AG04449 (cell line): ENCODE measurements at places on chromosomes 1 and 21.
A peak's percentile ranks its signal among the peaks of the same experiment; 100 is the strongest.

GRCh38 chr1:55230659-55231058 lies 15.5 kb upstream of the USP24 start:
- no peak for DNase-seq

DNA sequence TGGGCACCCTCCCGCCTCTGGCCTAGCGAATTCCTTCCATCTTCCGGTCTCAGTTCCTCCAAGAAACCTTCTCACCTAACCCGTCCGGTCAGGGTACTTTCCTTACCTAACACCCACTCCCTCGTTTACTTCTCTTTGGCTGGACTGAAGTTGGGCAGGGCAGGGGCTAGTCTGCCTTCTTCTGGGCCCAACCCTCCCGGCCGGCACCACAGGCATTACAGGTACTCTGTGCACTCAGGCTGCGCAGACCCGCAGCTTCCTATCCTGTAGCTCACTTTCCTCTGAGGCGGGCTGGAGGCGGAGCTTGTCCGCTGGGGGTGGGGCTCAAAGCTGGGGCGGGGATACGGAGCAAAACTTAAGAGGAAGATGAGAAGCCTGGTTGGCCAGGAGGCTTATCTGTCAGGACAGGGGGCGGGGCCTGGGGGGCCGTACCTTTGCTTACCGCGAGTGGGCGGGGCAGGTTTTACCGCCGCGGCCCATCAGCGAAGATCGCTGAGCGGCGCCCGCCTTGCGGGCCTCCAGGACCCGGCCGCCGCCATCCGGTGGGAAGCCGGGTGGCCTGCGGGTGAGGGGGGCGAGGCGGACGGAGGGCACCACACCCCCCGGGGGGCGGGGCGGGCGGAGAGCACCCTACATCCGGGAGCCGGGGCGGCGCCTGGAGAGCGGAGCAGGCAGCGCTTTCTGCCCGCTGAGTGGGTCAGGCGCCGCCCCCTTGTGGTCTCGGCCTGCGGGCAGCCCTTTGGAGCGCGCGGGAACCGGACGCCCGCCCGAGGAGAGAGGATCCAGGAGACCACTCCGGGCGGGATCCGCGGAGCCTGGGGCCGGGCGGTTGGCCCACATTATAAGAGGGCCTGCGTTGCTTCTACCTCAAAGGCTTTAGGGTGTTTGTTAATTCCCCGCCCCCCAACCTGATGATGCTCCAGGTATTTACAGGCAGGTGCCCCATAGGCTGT lies 31.9 kb downstream of the ZNF648 start:
- peak; percentile 16 for DNase-seq

DNA sequence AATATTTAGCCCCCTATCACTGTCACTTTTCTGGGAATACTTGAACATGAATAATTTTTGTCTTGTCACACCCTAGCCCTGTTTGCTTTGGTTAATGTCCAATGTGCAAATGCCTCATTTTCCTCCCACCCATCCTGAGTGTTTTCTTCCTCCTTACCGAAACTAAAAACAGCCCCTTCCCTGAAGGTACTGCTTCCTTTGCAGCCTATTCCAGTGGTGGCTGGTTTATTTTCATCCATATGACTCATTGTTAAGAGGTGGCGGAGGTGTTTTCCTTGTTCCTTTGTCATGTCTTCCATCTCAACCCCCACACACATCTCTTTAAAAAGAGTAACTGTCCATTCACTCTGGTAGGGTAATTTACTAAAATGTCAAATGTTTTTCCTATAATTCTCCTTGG lies 40.4 kb downstream of the CD55 start:
- no peak for DNase-seq

DNA sequence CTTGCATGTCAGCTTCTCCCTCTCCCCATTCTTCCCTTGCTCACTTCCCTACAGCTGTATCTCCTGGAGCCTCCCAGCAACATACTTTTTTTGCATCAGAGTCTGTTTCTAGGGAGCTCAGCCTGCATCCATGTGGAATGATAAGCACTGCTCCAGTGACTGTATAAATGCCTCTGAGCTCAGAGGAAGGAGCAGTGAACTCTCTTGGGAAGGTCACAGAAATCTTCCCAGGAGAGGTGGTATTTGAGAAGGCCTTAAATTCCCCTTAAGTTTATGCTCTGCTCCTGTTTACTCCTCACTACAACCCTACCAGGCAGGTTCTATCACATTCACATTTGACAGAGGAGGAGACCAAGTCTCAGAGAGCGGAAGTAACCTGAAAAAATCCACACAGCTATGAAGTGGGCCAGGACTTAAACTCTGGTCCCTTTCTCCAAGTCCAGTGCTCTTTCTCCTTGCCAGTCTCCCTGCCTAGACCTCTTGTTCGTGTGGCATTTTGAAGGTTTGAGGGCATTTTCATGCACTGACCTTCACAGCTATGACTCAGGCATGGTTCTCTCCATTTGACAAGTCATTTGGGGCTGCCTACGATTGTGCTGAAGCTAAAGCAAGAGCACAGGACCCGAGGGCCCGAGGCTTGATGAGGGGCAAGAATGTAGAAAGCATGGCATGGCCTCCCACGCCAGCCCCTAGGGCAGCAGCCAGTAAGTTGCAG lies 5.6 kb upstream of the UBXN10 start:
- no peak for DNase-seq

DNA sequence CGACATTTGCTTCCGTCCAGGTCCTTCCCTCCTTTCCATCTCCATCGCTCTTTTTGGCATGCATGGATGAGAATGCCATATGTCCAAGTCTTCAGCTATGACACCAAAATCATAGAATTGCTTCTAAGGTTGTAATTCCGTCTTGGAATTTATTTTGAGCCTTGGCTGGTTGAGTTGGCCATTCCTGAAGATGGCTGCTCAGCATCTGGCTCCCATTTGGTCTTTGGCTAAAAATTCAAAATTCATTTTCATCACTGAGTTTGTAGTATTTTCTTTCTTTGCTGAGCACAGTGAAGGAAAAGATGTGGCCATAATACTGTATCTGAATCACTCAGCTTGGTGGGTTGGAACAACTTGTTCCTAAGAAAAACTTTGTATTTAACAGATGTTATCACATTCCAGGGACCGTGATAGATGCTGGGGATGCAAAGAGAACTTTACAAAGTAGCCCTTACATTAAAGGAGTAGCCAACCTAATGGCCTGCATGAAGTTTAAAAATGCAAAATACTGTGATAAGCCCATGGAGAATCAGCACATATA lies 15.6 kb downstream of the JUN start:
- no peak for DNase-seq

DNA sequence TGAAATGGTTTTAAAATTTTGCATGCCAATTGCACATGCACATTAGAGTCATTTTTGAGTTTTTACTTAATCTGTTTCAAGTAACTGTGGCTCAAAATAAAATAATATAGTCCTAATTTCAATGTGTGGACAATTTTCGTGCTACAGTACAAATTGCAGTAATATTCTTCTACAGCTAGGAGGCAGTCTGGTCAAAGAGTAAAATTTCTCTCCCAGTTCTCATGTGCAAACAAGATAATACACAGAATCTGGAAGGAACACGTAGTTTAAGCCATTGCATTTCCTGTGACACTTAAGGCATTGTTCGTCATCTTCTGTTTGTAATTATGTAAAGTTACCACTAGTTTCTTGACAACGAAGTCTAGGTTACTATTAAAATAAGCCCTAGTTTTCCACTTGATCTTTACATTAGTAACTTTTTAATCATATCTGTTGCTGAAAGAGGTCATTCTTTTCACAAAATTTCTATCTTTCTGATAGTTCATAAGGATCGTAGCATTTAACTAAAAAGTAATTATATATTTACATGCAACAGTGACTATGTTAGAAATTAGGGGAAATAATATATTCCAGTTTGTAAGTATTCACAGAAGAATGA lies 28.9 kb downstream of the ODR4 start:
- DNase-seq, result peak; percentile 17

- DNase-seq, result no peak
Measured at GRCh38 chr1:205589618-205590456, 42.0 kb downstream of the ELK4 start.

DNA sequence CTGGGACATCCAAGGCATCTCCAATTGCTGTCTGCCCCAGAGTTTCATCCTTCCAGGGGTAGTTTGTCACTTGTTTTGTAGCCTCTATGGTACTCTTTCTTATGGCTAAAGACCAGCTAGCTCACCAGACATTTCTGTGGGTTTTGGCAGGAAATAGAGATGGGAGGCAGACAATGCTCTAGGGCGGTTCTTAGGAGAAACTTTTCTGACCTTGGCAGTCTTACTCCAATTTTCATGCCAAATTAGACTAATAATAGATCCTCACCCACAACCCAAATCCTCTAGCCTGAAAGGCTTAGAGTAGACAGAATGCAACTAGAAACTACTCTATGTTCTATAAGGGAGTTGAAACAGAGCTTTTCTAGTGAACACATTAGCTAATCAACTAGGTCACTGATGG lies 69.8 kb downstream of the LRIG2 start:
- DNase-seq, result no peak

DNA sequence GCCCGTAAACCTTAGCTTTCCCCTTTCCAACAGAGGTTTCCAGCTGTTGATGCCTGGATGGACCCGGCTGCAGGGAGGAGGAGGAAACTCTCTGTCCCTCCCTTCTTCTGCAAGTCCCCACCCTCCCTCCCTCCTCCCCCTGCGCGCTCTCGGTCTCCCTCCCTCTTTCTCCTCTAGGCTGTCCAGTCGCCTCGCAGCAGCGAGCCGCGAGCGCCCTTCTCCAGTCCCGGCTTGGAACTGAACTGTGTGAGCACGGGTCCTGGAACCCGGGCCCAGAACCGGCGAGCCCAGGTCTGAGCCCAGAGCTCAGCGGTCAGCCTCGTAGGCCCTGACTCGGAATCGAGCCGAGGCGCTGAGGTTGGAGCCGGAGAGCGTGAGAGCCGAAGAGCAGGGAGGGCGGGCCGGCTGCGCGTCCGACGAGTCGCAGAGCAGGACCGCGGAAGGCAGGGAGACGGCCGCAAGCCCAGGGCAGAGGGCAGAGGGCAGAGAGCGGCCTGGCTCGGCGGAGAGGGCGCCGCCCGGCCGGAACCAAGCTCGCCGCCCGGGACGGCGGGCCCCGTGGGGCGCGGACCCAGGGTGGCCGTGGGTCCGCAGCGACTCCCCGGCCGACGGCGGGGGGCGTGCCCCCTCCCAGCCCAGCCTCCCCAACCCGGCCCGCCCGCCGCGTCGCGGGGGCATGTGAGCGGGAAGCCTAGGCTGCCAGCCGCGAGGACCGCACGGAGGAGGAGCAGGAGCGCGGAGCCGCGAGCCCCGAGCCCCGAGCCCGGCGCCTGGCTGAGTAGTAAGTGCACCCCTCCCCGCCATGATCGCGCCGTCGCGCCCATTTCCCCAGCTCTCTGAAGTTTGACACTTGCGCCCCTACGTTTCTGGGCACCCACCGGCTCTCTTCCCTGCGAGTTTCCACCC lies at the start of gene SOX13:
Gene SOX13 (plus strand): TSS at position 185 of the 906 bp plus-strand sequence. CDS start 39,801 bp downstream, outside the sequence.
- peak; percentile 34 for DNase-seq

DNA sequence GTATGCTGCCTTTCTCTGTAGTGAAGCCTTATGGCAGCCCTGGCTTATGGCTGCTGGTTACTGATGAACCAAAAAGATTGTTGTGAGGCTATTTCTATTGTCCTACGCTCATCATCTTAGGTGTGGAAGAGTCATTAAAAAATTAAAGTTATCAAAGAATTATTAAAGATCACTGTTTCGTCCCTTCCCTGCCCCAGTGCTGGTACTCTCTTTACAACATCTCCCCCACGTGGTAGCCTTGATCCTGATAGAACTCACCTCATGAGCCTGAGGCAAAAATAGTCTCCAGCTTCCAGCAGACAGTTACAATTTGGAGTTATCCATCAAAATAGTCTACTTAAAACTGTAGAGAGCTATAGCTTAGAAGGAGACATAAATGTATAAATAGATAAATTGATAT lies 201.5 kb downstream of the S1PR1 start:
- no peak for DNase-seq

DNA sequence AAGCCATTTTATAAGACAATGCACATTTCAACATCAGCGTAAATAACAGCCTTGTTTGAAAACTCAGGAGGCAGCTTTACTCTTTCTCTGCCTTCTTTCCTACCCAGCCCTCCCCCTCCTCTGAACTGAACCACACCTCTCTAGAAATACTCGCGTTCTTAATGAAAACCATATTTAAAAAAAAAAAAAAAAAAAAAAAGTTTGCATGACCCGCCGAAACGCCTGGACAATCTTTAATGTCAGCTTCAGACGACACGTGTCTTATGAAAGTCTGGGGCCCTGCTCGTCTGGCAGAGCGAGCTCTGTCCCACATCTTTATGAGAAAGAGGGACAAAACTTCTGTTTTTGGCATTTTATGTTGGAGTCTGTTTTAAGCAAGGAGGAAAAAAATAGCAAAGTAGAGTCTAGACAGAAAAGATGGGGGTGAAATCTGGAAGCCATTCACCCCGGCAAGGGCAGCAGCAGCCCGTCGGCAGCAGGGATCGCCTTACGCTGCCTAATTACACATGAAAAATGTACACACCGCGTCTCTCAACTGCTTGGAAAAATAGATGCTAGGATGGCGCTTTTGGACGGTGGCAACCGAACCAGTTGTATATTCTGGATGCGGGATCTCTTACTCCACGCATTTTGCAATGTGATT lies 130.4 kb upstream of the ETS2 start:
- no peak for DNase-seq

DNA sequence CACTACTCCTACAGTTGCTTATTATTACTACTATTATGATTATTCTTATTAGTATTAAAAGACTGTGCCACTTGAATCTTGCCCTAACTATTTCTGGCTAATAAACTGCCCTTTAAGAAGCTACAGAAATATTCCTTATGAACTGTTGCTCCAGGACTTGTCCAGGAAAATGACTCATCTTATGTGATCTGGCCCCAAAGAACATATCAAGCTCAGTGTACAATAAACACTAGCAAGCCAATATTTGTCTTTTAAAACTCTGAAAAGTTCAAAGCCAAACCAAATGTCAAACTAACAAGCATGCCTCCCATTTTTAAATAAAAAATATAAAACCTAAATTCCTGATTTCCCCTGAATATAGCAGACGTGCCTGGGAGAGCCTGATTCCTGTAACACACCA lies 88.7 kb upstream of the SIM2 start:
- DNase-seq, result no peak

DNA sequence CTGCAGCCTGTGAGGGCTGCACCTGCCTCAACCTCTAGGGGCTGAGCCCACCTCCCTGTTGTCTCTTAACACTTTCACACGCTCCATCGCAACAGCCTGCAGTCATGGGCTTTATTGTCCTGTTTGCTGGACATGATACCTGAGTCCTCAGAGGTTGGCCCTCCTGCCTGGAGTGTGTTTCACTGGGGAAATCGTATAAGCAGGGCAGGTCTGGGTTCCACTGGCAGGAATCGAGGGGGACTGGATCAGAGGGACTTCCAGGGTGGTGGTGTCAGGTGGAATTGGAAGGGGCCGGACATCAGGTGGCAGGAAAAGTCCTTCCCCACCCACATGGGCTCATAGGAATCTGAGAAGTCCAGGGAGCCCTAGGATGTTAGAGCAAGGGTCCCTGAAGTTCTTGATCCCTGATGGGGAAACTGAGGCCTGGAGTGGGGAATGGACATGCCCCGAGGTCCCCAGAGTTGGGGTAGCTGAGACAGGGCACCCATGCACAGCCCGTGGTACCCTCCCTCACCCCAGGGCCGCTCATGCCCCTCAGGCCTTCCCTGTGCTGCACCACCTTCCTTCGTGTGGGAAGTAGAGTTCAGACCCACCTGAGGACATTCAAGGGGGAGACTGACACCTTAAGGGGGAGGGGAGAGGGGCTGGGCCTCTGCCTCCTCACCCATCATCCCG lies 66.6 kb downstream of the PIK3CD start:
- DNase-seq, result no peak
